ENCODE measurements at places on chromosomes 11 and 22.
A peak's percentile ranks its signal among the peaks of the same experiment; 100 is the strongest.

DNA sequence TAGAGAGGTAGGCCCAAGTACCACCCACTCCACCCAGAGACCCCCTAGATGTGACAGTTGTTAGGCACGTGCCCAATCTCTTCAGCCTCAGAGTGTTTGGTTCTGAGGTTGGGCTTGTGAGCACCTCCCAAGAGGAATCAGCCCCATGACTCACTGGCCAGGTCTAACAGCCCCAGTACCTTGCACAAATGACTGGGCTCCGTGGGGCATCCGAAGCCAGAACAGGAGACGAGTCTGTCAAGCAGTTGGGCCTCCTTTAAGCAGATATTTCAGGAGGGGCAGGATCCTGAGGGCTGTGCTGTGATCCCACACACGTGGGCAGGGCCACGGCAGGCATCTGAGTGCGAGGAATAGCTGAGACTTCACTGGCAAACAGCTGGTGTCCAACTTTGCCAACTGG lies 29.1 kb upstream of the FGF19 start:
- DNase-seq, result no peak

DNA sequence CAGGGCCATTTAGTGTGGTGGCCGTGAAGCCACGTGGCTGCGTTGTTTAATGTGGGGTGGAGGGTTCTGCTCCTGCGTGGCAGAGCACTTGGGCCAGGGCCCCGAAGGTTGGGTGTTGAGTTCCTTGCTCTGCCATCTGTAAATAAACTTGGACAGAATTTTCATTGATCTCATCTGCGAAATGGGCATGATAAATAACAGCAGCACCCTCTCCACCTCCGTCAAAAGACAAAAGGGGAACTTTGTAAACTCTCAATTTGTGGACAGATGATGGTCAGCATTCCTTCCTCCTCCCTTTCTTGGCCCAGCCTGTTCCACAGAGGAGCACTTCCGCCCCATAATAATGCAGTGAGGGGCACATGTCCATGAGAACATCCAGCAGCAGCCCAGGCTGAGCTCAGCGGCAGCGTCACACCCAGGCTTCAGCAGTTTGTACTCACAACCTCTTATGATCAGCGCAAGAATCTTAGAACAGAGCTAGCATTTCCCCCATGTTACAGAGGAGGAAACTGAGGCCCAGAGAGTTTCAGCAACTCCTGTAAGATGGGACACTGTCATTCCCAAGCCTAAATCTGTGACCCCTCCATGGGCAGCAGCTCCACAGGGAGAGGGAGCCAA lies 874.5 kb downstream of the BRD1 start:
- no peak for DNase-seq

GRCh38 chr22:28443526-28443876 lies 236.1 kb downstream of the TTC28 start:
- DNase-seq, result peak; percentile 67

GRCh38 chr11:6615882-6616585 lies 3.2 kb downstream of the TPP1 start:
- no peak for DNase-seq

GRCh38 chr22:19169002-19169946 lies 9.3 kb downstream of the SLC25A1 start:
- no peak for DNase-seq

DNA sequence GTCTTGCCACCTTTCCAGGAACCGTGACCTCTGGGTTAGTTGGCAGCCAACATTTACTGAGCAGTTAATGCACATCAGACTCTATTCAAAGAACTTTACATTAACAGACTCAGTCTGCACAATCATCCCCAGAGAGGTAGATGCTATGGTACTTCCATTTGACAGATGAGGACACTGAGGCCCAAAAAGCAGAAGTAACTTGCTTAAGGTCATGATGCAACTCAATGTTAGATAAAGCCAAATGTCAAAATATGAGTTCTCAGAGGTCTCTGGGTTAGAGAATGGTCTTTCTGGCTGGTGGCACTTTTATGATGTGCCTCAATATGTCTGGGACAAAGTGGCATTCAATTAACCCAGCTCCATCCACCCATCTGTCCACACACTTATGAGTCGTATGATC lies 450.0 kb downstream of the MIAT start:
- DNase-seq, result no peak

DNA sequence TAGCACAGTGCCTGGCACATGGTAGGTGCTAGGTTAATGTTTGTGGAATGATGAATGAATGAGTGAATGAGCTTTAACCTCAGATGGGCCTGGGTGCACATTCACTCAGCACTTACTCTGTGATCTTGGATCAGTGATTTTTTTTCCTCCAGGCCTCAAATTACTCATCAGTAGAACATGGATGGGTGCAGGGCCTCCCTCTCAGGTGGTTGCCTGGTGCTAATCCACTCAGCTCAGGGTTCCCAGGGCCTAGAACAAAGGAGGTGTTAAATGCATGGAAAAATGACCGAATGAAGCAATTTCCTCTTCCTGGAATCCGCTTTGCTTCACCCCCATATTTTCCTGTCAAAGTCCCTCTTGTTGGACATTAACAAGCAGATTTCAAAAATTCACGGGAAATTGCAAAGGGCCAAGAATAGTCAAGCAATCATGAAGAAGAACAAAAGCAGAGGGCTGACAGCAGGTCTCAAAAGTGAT lies 93.5 kb downstream of the MYEOV start:
- DNase-seq, result no peak

DNA sequence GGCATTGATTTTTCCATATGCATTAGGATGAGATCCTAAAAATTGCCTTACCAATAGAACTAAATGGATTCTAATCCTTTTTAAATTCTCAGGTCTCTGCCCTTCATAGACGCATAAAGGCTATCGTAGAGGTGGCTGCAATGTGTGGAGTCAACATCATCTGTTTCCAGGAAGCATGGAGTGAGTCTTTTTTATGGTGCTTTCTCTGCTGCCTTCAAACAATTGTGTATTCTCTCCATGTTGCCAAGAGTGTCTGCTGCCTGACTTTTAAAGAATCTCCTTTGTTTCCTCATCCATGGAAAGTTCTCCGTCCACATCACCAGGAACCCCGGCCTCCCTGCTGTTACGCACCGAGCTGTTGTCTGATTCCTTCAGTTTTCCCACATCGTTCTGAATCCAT lies 6.9 kb downstream of the UPB1 start:
- no peak for DNase-seq
